Breast epithelium (tissue), 4 donors: ENCODE measurements at places on chromosomes 6 and 20.

DNA sequence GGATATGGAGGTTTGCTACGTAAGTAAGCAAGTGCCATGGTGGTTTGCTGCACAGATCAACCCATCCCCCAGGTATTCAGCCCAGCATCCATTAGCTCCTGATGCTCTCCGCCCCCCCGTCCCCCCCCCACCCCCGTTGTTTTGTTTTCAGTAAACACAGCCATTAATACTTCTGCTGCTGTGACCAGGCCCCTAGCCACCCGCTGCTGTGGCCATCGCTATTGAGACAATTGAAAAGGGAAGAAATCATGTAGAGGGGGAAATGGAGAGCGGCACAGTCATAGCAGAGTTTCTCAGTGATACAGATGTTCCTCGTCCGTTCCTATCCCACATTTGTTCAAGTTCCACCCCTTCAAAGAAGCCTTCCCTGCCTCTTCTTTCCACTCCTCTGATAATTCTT is 24.9 kb downstream of the SLC35D3 start:
- DNase-seq: no peak

GRCh38 chr20:23096986-23097520 is 10.9 kb upstream of the CD93 start:
- no peak for DNase-seq

- DNase-seq: no peak
Observed at GRCh38 chr6:63634630-63635029, 972 bp upstream of the PHF3 start.

DNA sequence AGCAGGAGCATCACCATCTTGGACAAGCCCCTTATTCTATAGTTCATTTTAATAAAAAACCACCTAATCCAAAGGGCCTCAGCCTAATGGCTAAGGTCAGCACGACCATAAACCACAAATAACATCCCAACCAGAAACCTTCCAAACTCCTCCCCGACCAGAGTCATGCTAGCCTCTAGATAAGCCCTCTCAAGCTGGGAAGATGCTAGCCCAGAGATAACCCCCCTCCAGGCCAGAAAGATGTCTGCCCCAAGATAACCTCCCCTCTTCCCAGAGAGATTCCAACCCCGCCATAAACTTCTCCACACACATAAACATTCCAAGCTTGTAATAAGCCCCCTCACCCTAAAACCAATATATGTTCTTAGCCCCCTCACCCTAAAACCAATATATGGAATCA is 38.5 kb upstream of the OR14J1 start:
- DNase-seq: no peak

GRCh38 chr6:86730216-86730615 is 207.1 kb upstream of the HTR1E start:
- no peak for DNase-seq

GRCh38 chr6:33771146-33772081 is 17.5 kb downstream of the LEMD2 start:
- peak; percentile 68 for DNase-seq

- DNase-seq: no peak
Observed at GRCh38 chr20:24746351-24746685, 202.8 kb upstream of the CST7 start.

DNA sequence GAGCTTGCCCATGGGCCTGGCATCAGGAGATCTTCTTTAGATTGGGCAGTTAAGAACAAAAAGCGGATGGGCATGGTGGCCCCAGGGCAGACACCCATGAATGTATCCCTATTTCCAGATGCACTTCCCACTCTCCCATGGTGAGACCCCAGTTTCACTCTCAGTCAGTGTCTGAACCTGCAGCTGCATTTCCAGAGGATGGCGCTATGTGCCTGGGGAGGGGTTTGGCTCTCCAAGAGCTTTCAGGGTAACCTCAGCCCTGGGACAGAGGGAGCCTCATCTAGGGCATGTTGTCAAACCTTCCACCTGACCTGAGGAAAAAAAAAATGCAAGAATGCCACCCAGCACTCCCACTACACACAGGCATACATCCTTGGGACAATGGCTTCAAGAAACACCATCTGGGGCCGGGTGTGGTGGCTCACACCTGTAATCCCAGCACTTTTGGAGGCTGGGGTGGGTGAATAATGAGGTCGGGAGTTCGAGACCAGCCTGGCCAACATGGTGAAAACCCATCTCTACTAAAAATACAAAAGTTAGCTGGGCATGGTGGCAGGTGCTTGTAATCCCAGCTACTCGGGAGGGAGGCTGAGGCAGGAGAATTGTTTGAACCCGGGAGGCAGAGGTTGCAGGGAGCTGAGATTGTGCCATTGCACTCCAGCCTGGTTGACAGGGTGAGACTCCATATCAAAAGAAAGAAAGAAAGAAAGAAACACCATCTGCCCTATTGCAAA is 1.9 kb downstream of the CST9L start:
- no peak for DNase-seq

- no peak for DNase-seq
Observed at GRCh38 chr6:155448668-155449449, 6.8 kb downstream of the NOX3 start.

- DNase-seq: no peak
Observed at GRCh38 chr6:1215884-1216487, 95.9 kb upstream of the FOXQ1 start.

DNA sequence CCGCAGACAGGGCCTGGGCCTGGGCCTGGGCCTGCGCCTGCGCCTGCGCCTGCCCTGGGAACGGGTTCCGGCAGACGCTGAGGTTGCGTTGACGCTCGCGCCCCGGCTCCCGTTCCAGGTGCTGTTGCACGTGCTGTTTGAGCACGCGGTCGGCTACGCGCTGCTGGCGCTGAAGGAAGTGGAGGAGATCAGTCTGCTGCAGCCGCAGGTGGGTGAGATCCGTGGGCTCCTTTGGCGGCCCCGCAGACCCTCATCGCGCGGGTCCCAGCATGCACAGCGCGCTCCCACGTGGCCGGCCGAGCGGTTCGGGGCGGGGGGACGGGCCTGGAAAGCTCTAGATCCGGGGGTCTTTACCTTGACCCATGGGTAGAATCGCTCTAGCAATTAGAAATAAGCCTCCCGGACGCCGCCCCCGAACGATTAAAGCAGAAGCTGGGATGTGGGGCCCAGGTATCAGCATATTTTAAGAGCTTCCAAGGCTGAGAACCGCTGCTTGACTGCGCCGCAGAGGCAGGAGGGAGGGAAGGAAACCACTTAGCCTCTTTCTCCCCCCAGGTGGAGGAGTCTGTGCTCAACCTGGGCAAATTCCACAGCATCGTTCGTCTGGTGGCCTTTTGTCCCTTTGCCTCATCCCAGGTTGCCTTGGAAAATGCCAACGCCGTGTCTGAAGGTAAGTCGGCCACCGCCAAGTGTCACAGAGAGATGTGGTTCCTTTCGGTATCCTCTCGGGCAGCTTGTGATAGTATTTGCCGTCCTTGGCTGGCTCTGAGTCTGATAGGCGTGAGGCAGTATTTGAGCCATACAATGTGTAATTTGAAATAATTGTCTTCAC is 508 bp downstream of the NOP56 start:
- no peak for DNase-seq

- no peak for DNase-seq
Observed at GRCh38 chr6:12884983-12885382, 168.4 kb downstream of the PHACTR1 start.

GRCh38 chr6:71400852-71401251 is 112.2 kb downstream of the OGFRL1 start:
- DNase-seq: no peak

DNA sequence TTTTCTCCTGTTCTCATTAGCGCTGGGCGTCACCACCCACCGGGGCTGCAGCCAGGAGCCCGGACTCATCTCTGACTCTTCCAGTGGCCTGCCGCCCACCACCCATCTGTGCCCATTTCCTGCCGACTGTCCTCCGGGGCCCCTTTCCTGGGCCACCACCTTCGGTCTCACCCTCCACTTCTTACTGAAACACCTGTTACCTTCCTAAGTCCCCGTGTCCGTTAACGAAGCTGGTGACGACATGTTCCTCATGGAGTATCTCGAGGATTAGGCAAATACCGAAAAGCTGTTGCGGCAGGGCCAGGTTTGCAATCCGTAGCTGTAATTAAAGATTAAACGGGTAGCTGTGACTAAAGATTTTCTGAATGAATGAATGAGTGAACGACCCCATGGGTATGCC is 80.2 kb downstream of the SRC start:
- no peak for DNase-seq

- DNase-seq: no peak
Observed at GRCh38 chr20:40304119-40304613, 384.9 kb downstream of the MAFB start.

GRCh38 chr6:147954938-147955337 is 387.7 kb upstream of the SASH1 start:
- DNase-seq: no peak

- no peak for DNase-seq
Observed at GRCh38 chr6:108563292-108563691, 2.6 kb downstream of the FOXO3 start.

DNA sequence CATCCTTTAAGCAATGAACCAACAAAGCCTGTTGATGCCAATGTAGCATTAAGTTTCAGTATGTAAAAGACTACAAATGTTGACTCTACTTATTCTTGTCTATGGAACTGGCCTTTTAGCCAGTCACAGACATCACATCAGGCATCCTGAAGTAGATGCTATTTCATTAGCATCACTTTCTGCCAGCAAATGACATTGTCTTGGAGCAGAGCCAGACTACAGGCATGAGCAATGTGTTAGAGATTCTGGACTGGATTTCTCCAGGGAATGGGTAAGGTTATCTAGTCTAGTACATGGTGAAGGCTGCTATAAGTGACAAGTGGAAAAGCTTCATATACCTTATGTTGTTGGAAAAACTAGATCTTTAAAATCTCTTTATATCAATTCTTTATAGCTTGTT is 142.9 kb downstream of the ADGRB3 start:
- no peak for DNase-seq

- no peak for DNase-seq
Observed at GRCh38 chr20:17172836-17173516, 53.9 kb upstream of the PCSK2 start.

- DNase-seq: no peak
Observed at GRCh38 chr6:81668615-81669047, 83.8 kb downstream of the TENT5A start.

DNA sequence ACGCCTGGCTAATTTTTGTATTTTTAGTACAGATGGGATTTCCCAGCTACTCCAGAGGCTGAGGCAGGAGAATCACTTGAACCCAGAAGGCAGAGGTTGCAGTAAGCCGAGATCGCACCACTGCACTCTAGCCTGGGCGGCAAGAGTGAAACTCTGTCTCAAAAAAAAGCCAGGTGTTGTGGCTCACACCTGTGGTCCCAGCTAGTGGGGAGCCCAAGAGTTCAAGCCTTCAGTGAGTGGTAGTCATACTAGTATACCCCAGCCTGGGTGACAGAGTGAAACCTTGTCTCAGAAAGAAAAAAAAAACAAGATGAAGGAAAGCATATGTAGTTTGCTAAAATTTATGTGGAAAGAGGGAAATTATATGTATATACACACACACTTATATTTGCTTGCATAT is 20.0 kb upstream of the POU5F1 start:
- DNase-seq: no peak

- DNase-seq: no peak
Observed at GRCh38 chr6:8939615-8940014, 504.3 kb upstream of the SLC35B3 start.

- no peak for DNase-seq
Observed at GRCh38 chr20:40244286-40244685, 444.8 kb downstream of the MAFB start.

- no peak for DNase-seq
Observed at GRCh38 chr20:14521016-14521415, 183.6 kb upstream of the FLRT3 start.

GRCh38 chr6:35683267-35683666 is 5.4 kb downstream of the FKBP5 start:
- DNase-seq: no peak
